ENCODE measurements at places on chromosomes 3 and 15. TPM values are rescaled to one million over a fixed set of nuclear protein-coding genes. Genes with fewer than 3 reads are reported as not detected.

DNA sequence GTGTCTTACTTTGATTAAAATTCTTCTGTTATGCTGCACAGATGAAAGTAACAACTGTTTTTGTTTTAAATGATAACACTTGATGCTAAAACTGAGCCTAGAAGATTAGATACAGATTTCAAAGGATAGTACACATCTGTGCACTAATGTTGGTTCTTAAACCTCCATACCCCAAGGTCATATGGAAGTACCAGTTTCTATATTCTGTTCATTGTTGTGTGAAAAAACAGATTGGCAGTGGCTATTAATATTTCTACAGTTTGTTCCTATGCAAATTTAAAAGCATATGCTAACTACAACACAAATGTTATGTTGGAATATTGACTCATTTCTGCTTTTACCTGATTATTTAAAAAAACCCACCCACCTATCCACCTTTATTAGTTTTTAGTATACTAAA is 32.0 kb upstream of the GBE1 start:
- no peak for DNase-seq

Gene GRK7
- total RNA-seq = not detected

- no peak for DNase-seq
Observed at GRCh38 chr3:187746442-187747281, 1.4 kb upstream of the BCL6 start.

- DNase-seq = no peak
Observed at GRCh38 chr3:52388933-52389332, 56.0 kb downstream of the SEMA3G start.

DNA sequence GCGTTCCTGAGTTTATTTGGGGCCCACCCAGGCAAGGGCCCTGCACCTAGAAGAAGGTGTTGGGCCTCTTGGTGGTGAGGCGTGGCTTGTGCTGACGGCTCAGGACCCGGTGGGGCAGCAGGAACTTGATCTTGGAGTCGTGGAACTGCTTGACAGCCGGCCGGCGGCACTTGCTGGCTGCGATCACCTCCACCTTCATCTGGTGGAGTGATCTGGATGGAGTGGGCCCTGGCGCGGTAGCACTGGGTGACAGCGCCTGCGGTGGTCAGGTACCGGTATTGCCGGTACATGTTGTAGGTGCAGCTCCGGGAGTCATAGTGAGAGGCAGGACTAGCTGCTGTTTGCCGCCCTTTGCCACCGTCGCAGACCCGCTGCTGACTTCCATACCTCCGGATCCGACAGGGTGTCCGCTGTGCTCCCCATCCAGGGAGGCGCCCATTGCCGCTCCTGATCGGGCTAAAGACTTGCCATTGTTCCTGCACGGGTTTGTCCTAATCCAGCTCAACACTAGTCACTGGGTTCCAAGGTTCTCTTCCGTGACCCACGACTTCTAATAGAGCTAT is 136.8 kb downstream of the ANO10 start:
- no peak for DNase-seq

Measured in Calu3 (cell line).